Heart right ventricle (tissue), 16 donors: ENCODE measurements at places on chromosomes 7 and 10. TPM values are rescaled to one million over a fixed set of nuclear protein-coding genes. Genes with fewer than 3 reads are reported as not detected.

- DNase-seq: no peak
Measured at GRCh38 chr7:22712999-22713398, 14.0 kb upstream of the IL6 start.

AQP1 gene
- polyA plus RNA-seq: 245 TPM

CCDC126 gene
- 2.9 TPM for polyA plus RNA-seq

PDK4 gene
- 114 TPM for polyA plus RNA-seq

GNAT3 gene
- not detected for polyA plus RNA-seq

CFTR gene
- 0.22 TPM for polyA plus RNA-seq

TAS2R16 gene
- not detected for polyA plus RNA-seq

CDNF gene
- polyA plus RNA-seq: 2.6 TPM

TMEM236 gene
- 0.13 TPM for polyA plus RNA-seq
